Left ventricle myocardium inferior (tissue), 1 donor: ENCODE measurements at places on chromosomes 2 and 18. TPM values are rescaled to one million over a fixed set of nuclear protein-coding genes. Genes with fewer than 3 reads are reported as not detected.

GPBAR1 gene
- total RNA-seq = 1.5 TPM

C2orf66 gene
- total RNA-seq = not detected

TUBA3E gene
- total RNA-seq = 47.1 TPM

DNA sequence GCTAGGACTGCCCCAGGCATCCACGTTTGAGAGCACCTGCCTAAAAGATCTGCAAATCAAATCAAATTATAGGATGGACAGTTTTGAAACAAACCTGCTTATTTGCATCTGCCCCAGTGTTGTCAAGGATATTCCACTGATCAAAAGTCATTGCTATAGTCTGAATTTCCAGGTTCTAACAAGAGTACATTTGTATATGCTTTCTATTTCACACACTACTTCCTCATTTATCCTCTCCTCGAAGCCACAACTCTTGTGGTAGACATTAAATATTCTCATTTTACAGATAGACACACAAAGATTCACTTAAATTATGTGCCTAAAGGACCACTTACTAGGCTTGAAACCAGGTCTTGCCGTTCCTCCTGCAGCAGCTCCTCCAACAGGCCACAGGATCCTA is 11.9 kb upstream of the TET3 start:
- no peaks in the 10 kb centered on the region for H3K27me3 ChIP-seq
- H3K27ac ChIP-seq = no peak overlapping the region
- no peak for DNase-seq

- H3K27me3 ChIP-seq = no peaks in the 10 kb centered on the region
- DNase-seq = no peak
- H3K27ac ChIP-seq = no peak overlapping the region
Measured at GRCh38 chr2:211129798-211130197, 573.4 kb downstream of the CPS1 start.

DNA sequence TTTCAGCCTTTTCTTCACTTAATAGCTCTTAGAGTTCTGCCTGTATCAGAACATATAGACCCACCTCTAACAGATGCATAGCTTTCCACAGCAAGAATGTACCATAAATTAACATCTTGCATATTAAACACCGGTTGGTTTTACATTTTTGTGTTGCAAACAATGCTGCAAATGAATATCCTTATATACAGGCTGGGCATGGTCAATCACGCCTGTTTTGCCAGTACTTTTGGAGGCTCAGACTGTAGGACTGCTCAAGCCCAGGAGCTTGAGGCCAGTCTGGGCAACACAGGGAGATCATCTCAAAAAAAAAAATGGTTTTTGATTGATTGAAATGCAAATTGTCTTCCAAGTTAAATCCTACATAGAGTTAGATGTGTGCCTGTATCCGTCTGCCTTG is 1.5 kb upstream of the LCT start:
- H3K27ac ChIP-seq = no peak overlapping the region
- peaks cover 4% of the 10 kb centered on the region for H3K36me3 ChIP-seq
- H3K4me3 ChIP-seq = no peak overlapping the region
- H3K27me3 ChIP-seq = no peaks in the 10 kb centered on the region

GRCh38 chr18:47209171-47209570 is 33.0 kb upstream of the IER3IP1 start:
- no peaks in the 10 kb centered on the region for H3K4me1 ChIP-seq
- no peak overlapping the region for H3K27ac ChIP-seq
- no peak for DNase-seq

DNA sequence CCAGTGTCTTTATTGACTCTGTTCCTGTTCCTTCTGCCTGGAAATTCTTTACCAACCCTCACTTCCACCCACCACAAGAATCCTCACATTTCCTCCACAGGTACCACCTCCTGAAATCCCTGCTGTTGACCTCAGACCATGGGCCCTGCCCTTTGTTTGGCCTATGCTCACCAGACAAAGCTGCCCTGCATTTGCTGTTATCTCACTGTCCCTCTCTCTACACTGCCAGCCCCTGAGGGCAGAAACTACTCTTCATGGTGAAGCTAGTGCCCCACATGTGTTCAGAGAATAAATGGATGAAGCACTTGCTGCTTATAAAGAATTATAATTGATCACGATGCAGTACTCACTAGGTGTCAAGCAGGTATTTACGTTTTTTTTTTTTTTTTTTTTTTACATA is 608.4 kb downstream of the TSN start:
- DNase-seq = no peak
- H3K4me3 ChIP-seq = no peak overlapping the region
- no peak overlapping the region for H3K27ac ChIP-seq
- no peaks in the 10 kb centered on the region for H3K27me3 ChIP-seq

DNA sequence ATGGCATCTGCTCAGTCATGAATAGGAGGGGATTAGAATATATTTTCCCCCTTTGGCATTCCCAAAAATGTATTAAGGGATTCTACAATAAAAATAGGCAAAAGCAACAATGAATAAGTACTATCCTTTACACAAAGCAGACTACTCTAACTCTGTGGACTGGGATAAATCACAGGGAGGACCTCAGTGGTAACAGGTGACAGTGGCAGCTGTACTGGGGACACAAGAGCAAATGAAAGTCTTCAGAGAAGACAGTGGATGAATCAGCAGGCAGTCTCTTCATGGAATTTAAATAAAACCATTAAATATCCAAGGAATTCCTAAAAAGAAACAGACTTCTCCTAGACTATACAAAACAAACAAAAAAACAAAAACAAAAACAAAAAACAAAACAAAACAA is 4.8 kb downstream of the CDH7 start:
- H3K4me3 ChIP-seq = no peak overlapping the region
- DNase-seq = no peak
- peaks cover 21% of the 10 kb centered on the region for H3K27me3 ChIP-seq
- H3K36me3 ChIP-seq = no peaks in the 10 kb centered on the region
- peaks cover 5% of the 10 kb centered on the region for H3K4me1 ChIP-seq
- no peak overlapping the region for H3K27ac ChIP-seq

GRCh38 chr18:23209031-23209430 is 73.7 kb downstream of the CABLES1 start:
- no peak overlapping the region for H3K4me3 ChIP-seq
- DNase-seq = no peak
- H3K27ac ChIP-seq = no peak overlapping the region
- H3K4me1 ChIP-seq = peaks cover 9% of the 10 kb centered on the region
- H3K36me3 ChIP-seq = peaks cover 11% of the 10 kb centered on the region

DNA sequence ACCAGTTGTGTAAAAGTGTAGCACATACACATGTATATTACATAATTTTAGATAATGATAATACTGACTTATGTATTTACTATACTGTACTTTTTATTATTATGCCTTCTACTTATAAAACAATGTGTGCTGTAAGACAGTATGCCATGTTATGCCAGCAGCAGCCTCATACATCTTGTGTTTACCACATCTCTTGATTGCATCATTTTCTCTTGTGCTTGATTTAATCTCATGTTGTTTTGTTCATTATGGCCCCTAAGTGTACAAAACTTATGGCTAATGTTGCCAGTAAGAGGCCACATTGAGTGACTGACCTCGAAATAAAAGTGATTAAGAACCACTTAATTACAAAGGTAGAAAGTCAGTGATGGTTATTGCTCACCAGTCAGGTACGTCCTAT is 128.0 kb upstream of the SP5 start:
- no peaks in the 10 kb centered on the region for H3K4me1 ChIP-seq
- H3K36me3 ChIP-seq = no peaks in the 10 kb centered on the region
- H3K27ac ChIP-seq = no peak overlapping the region
- DNase-seq = no peak

DNA sequence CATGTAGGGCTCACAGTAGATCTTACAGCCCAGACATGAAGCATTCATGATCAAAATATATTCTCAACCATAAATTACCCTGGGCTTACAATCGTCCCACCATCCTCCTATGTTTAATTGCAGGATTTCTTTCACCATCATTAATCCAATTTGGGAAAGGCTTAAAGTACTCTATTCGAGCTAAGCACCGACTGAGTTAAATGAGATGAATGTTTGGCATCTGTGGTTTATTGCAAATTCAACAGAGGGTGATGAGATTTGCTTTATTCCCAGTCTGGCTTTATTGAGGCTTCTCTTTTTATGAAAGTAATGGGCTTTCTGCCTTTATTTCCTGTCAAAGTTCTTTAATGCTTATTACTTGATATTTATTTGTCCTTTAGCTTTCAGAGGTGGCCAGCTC is 159.0 kb downstream of the METTL4 start:
- H3K27ac ChIP-seq = no peak overlapping the region
- no peaks in the 10 kb centered on the region for H3K4me1 ChIP-seq
- no peak for DNase-seq
- H3K36me3 ChIP-seq = no peaks in the 10 kb centered on the region
- H3K4me3 ChIP-seq = no peak overlapping the region
